Hair follicular keratinocyte (primary cell): ENCODE measurements at places on chromosomes 2 and 18. TPM values are rescaled to one million over a fixed set of nuclear protein-coding genes. Genes with fewer than 3 reads are reported as not detected.

FLACC1 gene
- total RNA-seq, result not detected in 2 replicates

ATRAID gene
- 159 and 171 TPM in 2 replicates for total RNA-seq

SLC35F6 gene
- 45.5 and 46.9 TPM in 2 replicates for total RNA-seq

ITGB6 gene
- 58.8 and 59.2 TPM in 2 replicates for total RNA-seq

MFSD6 gene
- total RNA-seq, result 22.4 and 23.8 TPM in 2 replicates

FAM117B gene
- 2.7 and 3.9 TPM in 2 replicates for total RNA-seq
